NB4 (cell line): ENCODE measurements at places on chromosomes 1 and 21.

GRCh38 chr1:154512760-154513159 lies 10.5 kb upstream of the SHE start:
- no peak for DNase-seq

DNA sequence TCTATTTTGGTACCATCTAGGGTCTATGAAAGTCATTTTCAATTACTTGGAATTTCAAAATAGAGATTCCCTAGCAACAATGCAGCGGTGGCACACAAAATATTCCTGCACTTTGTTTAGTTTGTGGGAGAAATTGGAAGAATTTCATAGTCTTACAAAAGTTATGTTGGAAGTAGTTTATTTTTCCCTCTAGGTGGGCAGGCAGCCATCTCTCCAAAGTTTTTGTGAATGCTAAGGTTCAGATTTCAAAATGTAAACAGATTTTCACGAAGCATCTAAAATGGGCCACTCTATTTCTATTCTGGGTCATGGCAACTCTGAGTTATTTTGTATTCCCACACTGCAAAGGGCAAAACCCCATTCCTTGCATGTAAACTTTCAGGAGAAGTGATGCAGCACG lies 8.0 kb downstream of the SMCP start:
- no peak for DNase-seq

DNA sequence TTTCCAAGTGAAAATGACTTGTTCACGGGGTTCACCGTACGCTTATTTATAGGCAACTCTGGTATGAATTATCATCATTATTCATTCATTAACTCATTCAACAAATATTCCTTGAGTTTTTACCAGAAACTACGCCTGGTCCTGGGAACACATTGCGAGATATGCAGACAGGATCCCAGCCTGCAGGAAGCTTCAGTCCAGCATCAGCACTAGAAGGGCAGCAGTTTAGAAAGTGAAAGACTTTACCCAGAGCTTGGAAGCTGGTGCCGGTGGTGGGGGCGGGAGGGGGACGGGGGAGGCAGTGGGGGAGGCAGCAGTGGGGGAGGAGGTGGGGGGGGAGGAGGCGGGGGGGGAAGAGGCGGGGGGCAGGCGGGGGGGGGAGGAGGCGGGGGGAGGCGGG lies 55.9 kb downstream of the SETD4 start:
- DNase-seq, result no peak

DNA sequence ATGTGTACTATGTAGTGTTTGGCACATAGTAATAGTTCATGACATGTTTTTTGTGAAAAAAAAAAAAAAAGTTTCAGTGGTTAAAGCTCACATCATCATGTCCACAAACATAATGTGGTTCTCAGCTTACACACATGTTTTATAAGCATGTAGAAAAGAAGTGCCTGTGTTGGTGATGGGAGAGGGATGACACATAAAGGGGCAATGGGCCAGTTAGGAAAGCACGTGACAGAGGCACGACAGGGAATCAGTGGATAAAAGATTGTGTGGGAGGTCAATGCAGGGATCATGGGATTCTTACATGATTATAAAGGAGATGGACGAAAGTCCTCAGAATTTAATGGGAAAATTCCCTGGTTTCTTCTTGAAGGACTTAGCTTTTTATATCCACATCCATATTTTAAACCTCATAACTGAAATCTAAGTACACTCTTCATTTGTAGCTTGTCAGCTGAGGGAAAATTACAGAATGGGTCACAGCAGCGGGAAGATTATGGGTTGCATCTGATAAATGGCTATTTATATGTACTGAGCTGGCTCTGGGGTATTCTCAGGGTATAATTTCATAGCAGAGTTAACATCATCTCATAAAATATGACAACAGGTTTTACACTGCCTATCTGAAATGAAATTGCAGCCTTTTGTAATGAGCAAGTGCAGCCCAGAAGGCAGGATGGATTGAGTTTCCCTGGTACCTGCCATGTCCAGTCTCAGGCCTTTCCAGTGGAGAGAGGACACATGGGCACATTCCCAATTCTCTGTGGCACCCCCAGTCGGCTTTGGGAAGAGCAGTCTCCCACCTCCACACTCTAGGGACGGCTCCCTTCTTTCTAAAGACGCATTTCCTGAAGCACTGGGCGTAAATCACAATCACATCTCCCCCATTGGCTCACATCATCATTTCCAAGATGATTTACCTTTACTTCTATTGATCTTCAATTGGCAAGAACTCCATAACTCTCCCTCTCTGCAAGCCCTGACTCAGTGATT lies 42.3 kb upstream of the NHLH2 start:
- no peak for DNase-seq

DNA sequence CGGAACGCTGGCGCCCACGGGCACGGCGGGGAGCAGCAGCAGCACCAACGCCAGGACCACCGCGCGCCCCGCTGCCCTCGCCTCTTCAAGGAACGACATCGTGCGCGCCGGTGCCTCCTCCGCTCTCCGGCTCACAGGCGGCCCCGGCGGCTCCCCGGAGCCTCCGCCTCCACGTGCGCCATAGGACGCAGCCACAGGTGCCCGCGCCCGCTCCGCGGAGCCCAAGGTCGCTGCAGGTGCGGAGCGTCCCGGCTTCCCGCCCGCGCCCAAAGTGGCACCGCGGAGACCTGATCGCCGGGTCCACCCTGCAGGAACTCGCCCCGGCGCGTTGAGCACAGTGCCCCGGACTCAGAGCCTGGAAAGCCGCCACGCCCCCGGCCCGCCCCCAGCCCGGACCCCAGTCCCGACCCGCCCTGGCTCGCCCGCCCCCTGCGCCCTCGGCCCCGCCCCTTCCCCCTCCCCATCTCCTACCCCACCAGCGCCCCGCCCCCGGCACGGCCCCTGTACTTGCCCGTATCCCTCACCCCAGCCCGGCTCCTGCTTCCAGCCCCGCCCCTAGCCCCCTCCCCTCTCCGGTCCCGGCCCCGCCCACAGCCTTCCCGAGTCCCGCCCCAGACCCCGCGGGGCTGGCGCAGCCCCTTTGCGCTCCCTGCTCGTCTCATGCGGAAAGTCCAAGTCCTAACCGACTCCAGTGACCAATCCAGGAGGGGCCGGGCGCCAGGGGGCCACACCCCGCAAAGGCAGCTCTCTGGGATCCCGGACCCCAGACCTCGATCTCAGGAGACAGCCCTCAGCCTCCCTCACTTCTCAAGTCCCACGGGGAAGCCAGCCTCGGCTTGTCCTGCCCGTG lies at the start of gene MEGF6:
Gene MEGF6, minus strand, starts transcription at position 339 of the 850 bp plus-strand sequence. Its CDS starts 240 bp downstream, at position 99.
- DNase-seq, result peak; percentile 71

DNA sequence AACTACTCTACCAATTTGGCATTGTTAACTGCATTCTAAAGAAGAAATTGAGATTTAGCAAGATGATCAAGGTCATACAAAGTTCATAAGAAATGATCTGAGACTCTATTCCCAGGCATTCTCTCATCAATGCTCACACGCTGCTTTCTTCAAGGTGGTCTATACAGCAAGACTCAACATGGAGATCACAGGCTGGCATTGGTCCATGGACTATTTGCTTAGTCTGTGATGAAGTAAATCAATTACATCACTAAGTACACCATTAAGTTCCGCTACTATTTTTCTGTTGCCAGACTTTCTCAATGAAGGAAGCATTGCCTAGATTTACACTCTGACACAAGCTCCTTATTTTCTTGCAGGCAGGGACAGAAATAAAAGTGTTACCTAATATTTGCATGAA lies 51.9 kb upstream of the CYP2J2 start:
- no peak for DNase-seq

DNA sequence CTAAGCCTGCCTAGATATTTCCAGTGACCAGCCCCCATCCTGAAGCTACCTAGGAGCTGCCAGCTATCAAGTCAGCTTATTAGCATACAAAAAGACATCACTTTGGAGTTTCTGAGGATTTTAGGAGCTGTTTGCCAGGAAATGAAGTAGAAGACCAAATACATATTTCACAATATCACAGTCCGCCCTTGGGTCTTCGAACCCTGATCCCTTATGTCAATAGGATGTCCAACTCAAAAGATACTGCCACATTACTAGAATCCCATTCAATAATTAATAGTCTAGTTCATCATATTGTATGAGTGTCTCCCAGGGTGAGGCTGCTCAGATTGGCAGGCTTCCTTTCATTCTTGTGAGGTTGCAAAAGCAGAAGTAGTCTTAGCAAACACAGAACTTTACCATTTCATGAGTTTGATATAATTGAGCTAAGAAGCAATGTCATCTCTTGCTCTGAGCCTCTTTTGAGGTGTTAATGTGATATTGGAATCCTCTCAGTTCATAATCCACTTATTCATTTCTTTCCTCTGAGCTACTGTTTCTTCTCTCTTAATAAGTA lies 13.6 kb downstream of the IPO9 start:
- peak; percentile 37 for DNase-seq

- DNase-seq, result peak; percentile 64
These were observed 118.3 kb downstream of the TGFB2 start for GRCh38 chr1:218463194-218464156.

- DNase-seq, result peak; percentile 89
These were observed 21.8 kb downstream of the ATF3 start for GRCh38 chr1:212630158-212630900.

GRCh38 chr1:94332952-94333351 lies 85.2 kb upstream of the ABCD3 start:
- no peak for DNase-seq

GRCh38 chr21:20302084-20302483 lies 696.1 kb upstream of the NCAM2 start:
- no peak for DNase-seq

- DNase-seq, result peak; percentile 41
These were observed 1.7 kb downstream of the MCL1 start for GRCh38 chr1:150577557-150578271.

- no peak for DNase-seq
These were observed 186.3 kb downstream of the VPS13D start for GRCh38 chr1:12416101-12416500.

- DNase-seq, result no peak
These were observed at the start of gene ACKR1 for GRCh38 chr1:159204161-159205141. ACKR1 (plus strand) TSS chr1:159204875; CDS start chr1:159204960, 85 bp downstream.

- DNase-seq, result peak; percentile 25
These were observed 11.4 kb upstream of the PHLDA3 start for GRCh38 chr1:201480231-201481003.

DNA sequence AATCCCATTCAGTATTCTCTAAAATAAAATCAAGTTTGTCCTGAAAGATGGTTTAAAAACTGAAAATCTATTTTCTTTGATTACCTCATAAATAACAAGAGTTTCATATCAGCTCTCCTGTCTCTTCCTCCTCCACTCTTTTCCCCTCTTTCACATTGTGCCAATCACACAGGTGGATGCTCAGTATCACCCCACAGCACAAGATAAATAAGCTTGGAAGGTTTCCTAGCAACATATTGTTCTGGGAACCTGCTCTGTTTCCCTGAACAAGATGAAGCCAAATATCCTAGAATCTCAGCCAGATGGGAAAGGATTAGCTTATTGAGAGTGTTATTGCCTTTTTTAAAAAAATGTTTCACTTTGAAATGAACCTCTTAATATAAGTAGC lies 45.7 kb upstream of the CACYBP start:
- no peak for DNase-seq

GRCh38 chr1:205321162-205321958 lies at the start of gene NUAK2:
NUAK2 (minus strand) TSS chr1:205321745; CDS start chr1:205321628, 117 bp downstream.
- no peak for DNase-seq

DNA sequence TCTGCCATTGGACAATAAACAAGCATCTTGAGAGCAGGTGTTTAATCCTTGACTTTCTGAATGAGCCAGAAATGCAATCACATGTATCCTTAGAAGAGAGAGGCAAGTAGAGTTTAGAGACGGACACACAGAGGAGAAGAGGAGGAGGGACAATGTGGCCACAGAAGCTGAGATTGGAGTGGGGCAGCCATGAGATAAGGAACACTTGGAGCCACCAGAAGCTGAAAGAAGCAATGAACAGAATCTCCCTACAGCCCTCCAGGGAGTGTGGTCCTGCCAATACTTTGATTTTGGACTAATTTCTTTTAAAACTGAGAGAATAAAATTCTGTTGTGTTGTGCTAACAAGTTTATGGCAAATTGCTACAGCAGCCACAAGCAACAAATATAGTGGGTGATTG lies 141.0 kb downstream of the ATP6V1G3 start:
- no peak for DNase-seq

DNA sequence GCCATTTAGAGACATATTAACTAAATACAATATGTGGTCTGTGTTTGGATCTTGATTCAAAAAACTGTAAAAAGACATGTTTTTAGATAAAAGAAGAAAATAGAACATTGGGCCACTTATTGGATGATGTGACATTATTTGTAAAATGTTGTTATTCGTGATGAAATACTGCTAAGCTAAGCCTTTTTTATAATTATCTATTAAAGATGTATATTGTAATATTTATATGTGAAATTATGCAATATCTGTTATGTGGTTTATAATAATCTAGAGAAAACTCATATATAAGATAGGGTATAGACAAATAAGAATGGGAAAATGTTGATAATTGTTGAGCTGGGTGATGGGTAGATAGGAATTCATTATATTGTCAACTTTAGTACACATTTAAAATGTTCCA lies 82.0 kb upstream of the RGS1 start:
- no peak for DNase-seq

GRCh38 chr1:161157867-161158266 lies 1.4 kb upstream of the USP21 start:
- DNase-seq, result no peak

GRCh38 chr1:87956750-87957149 lies 628.1 kb downstream of the LMO4 start:
- no peak for DNase-seq

DNA sequence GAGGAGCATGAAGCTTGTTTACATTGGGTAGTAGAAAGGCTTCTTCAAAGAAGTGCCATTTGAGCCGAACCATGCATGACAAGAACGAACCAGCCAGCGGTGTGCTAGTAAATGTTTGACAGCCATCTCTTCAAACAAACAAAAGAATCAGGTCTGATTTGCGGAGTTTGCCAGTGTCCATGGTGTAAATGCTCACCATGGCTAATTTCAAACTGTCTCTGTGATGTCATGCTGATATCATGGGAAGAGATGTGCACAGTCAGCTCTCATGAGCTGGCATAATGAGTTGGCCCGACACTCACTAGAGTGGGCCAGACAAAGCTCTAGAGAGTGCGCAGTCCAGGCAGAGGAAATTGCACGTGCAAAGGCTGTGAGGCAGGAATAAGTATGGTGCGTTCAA lies 101.1 kb downstream of the KAZN start:
- DNase-seq, result no peak

- DNase-seq, result no peak
These were observed 41.1 kb upstream of the KIF26B start for GRCh38 chr1:245113649-245114048.

GRCh38 chr1:109412551-109412950 lies 13.7 kb downstream of the PSMA5 start:
- DNase-seq, result no peak
